ENCODE measurements at places on chromosomes 3 and 15.

DNA sequence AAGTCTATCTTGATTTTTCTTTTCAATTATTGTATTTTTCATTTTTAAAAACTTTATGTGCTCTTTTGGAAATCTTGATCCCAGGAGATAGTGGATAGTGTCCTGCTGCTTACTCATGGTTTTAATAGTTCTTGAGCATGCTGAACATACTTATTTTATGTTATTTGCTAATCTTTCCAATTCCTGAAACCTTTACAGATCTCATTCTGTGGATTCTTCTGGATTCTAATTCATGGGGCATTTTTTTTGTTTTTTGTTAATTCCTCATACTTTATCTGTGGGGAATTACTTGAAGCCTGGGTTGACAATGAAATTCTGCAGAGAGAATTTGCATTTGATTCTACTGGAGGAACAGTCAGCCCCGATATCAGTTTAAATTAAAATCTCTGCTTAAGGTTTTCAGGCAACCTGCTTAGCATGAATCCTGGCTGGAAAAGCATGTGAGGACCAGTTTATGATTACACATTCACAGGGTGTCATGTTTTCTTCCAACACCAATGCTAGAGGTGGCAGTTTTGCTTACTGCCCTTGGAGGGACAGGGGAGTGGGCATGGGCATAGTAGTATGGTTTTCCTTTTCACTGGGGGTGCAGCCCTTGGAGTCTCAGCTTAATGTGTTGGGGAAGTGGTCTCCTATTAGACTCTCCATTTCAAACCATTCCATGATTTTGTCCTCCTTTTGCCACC is 46.0 kb downstream of the MLH1 start:
- no peak for DNase-seq

- no peak for DNase-seq
These were observed 22.9 kb upstream of the SMAD6 start for GRCh38 chr15:66679061-66679656.

- no peak for DNase-seq
These were observed 60.0 kb downstream of the CHST2 start for GRCh38 chr3:143179603-143180002.

GRCh38 chr15:45635191-45635638 is 386 bp downstream of the SQOR start:
- peak; percentile 50 for DNase-seq

GRCh38 chr3:136142592-136142991 is 53.5 kb downstream of the MSL2 start:
- no peak for DNase-seq

GRCh38 chr15:29322415-29322814 is 52.8 kb upstream of the NSMCE3 start:
- no peak for DNase-seq

DNA sequence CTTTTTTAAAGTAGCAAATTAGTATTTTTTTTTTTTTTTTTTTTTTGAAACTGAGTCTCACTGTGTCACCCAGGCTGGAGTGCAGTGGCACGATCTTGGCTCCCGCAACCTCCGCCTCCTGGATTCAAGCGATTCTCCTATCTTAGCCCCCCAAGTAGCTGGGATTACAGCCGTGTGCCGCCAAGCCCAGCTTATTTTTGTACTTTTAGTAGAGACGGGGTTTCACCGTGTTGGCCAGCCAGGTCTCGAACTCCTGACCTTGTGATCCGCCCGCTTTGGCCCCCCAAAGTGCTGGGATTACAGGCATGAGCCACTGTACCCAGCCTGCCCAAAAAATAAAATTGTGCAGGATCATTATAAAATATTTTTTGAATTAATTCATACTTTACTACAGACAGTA is 272.2 kb upstream of the UBE2E1 start:
- no peak for DNase-seq

All from neural crest cell (in vitro differentiated cells).